ENCODE measurements at places on chromosomes 12 and 14.

GRCh38 chr14:30580616-30581282 is 21.8 kb downstream of the G2E3 start:
- DNase-seq: no peak

GRCh38 chr12:92133795-92134637 is 11.6 kb downstream of the BTG1 start:
- no peak for DNase-seq

DNA sequence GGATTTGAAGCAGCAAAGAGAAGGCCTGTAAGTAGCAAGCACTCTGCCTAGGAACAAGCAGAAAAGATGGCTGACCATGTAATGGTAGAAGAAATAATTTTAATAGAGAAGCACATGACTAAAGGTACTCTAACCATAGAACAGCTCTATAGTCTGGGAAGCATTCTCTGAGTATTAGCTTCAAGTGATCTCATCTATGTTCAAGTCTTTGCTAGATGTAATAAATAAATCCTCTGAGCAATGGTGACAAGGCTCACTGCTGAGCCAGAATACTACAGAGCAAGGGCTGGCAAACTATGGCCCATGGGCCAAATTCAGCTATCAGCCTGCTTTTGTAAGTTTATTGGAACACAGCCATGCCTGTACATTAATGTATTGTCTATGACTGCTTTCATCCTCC is 84.8 kb downstream of the PEBP1 start:
- no peak for DNase-seq

DNA sequence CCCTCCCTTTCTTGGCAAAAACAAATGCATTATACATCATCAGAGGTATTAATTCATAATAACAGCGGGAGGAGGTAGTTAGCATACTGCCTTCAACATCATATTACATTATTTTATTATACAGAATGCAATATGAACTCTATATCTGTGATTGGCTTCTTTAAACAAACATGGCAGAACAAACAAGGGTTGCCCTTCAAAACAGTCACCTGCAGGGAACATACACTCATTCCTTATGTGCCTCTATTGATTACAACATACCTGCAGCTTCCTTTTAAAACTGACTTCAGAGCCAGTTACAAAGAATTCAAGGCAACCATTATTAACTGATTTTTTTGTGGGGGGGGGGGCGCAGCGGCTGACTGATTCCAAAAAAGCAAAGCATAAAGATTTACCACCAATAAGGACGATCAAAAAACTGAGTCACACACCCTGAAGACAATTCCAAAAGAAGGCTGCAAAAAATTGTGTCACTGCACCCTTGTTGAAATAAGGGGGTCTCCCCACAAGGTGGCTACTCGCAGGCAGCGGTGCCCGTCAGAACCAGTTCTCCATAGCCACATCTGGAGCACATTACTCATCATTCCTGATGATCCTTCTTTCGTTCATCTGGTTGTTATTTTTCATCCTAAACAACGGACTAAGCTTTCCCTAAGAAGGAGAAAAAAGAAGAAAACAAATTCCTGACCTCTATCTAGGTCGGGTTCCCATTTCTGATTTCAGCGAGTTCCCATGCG is 51.8 kb downstream of the SMUG1 start:
- DNase-seq: no peak

GRCh38 chr12:82896979-82897378 is 210.3 kb downstream of the TMTC2 start:
- peak; percentile 38 for DNase-seq

DNA sequence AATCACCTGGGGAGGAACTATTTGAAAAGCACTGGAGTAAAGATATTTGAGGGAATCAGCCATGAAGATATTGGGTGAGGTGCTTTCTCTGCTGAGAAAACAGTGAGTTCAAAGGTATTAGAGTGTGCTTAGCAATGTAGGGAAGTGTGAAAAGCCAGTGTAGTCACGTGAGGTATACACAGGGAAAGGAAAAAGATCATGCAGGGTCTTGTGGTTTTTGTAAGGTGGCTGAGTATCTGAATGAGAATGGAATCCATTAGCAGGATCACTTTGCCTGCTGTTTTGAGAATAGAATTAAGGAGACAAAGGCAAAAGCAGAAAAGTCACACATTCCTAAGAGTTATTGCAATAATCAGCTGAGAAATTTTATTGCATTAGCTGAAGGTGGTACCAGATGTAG is 193.0 kb downstream of the PIK3C2G start:
- no peak for DNase-seq

DNA sequence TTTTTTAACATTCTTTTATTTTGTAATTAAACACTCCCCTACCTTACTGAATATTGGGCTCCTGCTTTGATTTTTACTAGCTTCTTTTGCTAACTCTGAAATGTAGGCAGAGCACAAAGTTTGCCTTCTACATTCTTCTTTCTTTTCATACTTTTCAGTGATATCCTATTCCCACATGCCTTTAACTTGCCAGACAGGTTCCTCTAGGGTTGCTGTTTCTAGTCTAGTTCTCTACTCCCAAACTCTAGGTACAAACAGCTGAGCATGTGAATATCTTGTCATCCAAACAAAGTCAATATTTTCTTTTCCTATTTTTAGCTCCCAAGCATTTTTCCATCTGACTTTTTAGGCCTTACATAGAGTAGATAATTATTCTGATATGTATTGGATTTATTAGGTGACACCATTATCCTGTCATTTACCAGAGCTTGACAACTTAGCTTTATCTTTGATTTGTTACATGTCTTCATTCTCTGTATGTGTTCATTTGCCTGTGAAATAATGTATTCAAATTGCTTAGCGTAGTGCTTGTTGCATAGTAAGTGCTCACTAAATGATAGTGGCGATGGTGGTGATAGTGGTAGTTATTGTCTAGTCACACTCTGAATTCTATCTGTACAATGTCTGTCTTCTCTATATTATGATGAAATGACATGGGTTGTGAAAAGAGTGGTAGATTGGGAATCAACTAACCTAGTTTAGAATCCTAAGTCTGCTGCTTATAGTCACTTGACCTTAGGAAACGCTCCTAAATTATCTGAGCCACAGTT is 73.6 kb upstream of the DNM1L start:
- no peak for DNase-seq

DNA sequence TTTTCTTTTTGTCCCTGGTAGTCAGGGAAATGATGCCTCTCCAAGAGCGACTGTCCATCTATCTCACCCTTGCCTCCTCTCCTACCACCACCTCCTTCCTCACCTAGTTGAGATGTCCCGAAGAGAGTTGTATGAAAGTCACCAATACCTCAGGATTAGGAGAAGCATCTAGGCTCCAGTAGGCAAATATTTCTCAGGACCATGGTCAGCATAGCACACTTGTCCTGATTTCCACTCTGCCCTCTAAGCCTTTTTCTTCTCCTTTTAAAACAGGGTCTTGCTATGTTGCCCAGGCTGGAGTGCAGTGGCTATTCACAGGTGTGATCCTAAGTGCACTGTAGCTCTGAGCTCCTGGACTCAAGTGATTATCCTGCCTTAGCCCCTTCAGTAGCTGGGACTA is 268.4 kb upstream of the PELI2 start:
- no peak for DNase-seq

- no peak for DNase-seq
Measured at GRCh38 chr12:46521145-46521544, 148.6 kb upstream of the SLC38A2 start.

- DNase-seq: no peak
Measured at GRCh38 chr14:67778792-67779191, 37.6 kb downstream of the ZFYVE26 start.

DNA sequence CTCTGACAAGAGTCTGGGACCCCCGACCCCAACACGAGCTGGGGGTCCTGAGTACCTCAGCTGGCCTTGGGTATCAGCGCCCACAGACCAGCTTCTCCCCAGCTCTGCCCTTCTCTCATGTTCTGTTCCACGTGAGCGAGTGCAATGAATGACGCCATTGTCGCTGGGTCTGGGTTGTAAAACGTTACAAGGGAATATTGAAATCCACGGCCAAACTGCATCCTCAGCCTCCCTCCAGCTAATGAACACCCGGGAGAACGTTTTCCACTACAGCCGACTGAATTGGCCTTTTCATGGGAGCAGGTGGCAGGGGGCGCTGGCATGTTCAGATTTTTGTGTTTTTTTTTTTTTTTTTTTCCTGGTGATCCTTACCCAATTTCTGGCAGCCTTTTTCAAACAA is 34.7 kb downstream of the TBX5 start:
- DNase-seq: no peak

DNA sequence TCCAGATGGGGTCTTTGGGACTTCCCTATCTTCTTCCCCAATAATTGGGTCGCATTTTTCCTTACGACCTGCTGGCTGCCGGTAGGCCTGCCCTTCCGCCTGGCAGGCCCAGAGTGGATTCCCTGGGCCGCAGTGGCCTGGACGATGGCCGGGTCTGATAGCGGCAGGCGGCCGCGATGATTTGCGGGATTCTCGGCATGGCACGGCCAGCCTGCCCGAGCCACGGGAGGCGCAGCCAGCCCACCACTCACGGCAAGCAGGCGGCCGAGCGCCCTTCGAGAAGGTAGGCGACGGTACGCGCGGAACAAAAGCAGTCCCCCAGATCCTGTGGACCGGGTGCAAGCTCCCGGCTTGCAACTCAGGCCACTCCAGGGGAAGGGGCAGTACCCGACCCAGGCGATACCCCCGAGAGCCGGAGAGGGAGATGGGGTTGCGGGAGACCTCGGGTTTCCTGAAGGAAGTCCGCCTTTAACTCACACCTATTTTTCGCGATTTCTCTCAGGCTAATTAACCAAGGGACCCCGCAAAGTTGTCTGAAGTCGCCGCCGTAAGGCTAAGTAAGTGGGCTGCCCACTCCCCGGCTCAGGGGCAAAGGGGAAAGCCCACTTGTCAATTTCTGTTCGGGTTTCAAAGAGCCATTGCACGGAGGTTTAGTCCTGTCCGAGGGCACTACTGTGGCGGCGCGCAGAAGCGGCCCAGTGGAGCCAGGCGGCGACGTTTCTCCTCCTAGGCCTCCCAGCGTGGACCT is 1.4 kb upstream of the GSC start:
- no peak for DNase-seq

GRCh38 chr14:63496837-63497400 is 46.3 kb downstream of the PPP2R5E start:
- no peak for DNase-seq

DNA sequence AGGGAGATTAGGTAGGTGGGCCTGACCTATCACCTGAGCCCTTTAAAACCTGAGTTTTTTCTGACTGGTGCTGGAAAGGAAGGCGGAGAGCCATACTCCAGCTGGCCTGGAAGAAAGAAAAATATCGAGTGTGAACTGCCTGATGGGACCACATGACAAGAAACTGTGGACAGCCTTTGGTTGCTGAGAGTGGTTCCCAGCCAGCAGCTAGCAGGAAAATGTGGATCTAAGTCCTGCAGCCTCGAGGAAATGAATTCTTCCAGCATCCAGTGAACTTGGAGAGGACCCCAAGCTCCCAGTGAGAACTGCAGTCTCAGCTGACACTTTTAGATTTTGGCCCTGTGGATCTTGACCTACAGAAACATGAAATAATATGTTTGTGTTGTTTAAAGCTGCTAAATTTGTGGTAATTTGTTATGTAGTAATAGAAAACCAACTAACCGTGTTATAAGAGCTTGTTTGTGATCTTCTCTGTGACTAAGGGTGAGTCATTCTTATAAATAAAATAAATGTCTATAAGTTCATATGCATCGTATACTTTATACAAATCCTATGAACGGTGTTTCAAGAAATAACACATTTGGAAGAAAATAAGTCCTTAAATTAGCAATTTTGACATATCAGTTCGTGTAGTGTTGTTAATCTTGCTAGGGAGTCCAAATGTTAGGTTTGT is 359.6 kb downstream of the BMP4 start:
- DNase-seq: no peak

DNA sequence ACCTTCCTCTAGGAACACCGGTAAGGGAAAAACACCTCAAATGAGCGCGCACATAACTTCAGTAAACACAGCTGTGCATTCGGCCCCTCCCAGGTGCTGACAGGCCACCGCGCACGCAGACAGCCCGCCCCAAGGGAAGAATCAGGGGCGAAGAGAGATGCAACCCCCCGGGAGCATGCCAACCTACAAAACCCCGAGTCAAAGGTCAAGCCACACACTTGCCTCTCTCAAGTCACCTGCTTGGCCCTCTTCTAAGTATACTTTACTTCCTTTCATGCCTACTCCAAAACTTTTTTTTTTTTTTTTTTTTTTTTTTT is 2.3 kb upstream of the CYP46A1 start:
- no peak for DNase-seq

GRCh38 chr12:106646472-106646871 is 63.7 kb downstream of the RFX4 start:
- no peak for DNase-seq

DNA sequence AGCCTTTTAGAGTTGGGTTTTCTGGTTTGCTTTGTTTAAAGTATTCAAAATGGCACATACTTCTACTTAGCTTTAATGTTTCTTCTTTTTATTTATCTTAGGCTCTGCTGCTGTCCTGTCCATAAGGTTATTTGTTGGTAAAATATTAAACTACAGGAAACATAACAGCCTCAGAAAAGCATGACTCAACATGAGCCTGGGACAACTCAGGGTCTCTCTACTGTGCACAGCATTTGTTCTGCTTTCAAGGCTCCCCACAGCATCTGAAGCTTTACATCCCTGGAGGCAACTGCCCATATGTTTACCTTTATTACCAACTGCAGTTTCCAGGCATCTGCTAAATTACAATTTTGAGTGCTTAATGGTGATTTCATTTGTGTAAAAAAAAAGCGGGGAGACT is 954.2 kb upstream of the FBXO33 start:
- DNase-seq: no peak

DNA sequence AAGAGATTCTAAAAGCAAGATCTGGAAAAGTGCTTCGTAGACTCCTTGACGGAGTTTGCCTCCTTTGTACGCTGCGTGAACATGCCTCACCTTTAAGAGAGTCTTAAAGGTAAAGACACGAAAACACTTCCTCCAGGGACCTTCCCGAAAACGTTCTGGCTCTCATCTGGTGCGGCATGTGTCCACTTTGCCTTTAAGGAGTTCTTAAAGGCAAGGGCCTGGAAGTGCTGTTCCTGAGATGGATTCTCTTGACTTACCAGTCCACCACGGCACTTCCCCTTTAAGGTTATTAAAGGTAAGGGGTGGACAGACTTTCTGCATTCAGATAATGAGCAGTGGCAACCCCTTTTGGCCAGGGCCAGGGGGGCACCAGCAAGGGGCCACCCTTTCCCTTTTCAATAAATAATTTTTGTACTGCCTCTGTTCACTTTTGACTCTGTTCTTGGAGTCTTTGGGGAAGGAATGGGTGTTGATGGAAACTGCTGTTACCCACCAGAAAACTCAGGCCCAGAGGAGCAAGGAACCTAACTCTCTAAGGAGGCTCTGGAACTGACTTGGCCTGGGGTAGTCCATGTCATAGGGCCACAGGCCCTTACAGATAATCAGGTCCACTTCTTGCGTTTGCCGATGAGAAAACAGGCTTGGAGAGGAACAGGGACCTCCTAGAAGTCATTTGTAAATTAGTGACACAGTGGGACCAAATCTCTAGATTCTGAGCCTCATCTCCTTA is 4.4 kb downstream of the REM2 start:
- DNase-seq: peak; percentile 62

GRCh38 chr12:25615119-25615518 is 62.0 kb upstream of the LMNTD1 start:
- peak; percentile 81 for DNase-seq

DNA sequence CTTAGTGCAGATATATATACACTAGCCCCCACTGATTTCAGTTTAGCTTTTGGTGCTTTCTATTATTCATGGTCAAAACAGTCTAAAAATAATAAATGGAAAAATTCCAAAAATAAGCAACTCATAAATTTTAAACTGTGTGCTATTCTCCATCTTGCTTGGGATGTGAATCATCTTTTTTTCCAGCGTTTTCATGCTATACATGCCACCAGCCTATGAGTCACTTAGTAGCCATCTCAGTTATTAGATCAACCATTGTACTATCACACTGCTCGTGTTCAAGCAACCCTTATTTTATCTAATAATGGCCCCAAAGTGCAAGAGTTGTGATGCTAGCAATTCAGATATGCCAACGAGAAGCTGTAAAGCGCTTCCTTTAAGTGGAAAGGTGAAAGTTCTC is 73.9 kb upstream of the KRR1 start:
- DNase-seq: peak; percentile 79
